ENCODE measurements at places on chromosomes 7 and 10. TPM values are rescaled to one million over a fixed set of nuclear protein-coding genes. Genes with fewer than 3 reads are reported as not detected.

TMEM196 gene
- not detected for total RNA-seq

ANKRD7 gene
- not detected for total RNA-seq

CSTF2T gene
- 54.9 TPM for total RNA-seq

PLXNA4 gene
- total RNA-seq: 5.9 TPM

PILRA gene
- total RNA-seq: 11.8 TPM

TMEM130 gene
- not detected for total RNA-seq

CTAGE4 gene
- total RNA-seq: 1.0 TPM

OR2A42 gene
- total RNA-seq: 0.07 TPM

AKR1D1 gene
- not detected for total RNA-seq

NPFFR1 gene
- total RNA-seq: not detected

CLEC2L gene
- total RNA-seq: not detected

ZNF467 gene
- not detected for total RNA-seq

TET1 gene
- total RNA-seq: 1.7 TPM

GIMAP1 gene
- total RNA-seq: 27.2 TPM
